Retina (tissue), 1 donor: ENCODE measurements at places on chromosomes 6 and 20.

- DNase-seq: no peak
These were observed 14.5 kb downstream of the VSTM2L start for GRCh38 chr20:37917461-37917860.

GRCh38 chr6:1004885-1005630 is 306.8 kb upstream of the FOXQ1 start:
- DNase-seq: no peak

- DNase-seq: no peak
These were observed 276.3 kb downstream of the KIF16B start for GRCh38 chr20:16296931-16297330.

GRCh38 chr20:50561379-50562078 is 51.3 kb downstream of the PTPN1 start:
- no peak for DNase-seq

DNA sequence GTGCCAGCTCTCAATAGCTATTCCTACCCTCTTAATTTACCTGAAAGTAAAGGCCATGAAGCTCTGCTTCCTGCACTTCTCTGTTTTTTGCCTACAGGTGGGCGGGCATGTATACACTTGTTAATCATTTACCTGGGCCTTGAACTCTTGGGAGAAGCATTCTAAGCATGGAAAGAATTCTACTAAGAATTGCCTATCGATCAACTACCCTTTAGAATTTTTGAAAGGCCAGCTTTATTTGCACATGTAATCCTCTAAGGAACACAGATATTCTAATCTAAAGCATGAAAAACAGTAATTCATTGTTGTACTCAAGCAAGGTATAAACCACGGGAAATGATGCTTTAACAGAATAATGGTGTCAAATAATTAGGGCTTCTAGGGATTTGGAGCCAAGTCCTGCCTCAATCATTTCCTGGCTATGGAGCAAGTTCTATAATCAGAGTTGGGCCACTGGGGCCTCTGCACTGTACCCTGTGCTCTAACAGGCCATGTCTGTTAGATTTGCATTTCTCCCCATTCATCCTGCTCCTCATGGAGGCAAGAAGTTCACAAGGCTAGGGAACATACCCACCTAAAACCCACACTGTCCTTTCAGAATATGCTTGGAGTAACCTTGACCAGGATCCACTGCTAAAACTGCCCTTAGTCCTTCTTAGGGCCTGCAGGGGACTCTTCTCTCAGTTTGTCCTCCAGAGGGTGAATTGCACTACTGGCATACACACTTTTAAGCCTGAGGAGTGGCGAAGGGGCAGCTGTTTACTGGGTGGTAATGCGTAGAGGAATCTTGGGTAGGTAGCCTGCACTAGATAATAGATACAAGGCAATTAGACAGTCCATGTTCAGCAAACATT is 276.4 kb upstream of the JAG1 start:
- DNase-seq: no peak

- DNase-seq: no peak
These were observed 395.7 kb upstream of the MAP3K7 start for GRCh38 chr6:90982581-90982980.

GRCh38 chr6:44660561-44661220 is 273.2 kb downstream of the CDC5L start:
- no peak for DNase-seq
